ENCODE measurements at places on chromosomes 13 and 19.
A peak's percentile ranks its signal among the peaks of the same experiment; 100 is the strongest.

- DNase-seq = no peak
These were observed 636 bp upstream of the RNF225 start for GRCh38 chr19:58394821-58395219.

GRCh38 chr19:58581227-58582141 is 8.3 kb upstream of the MZF1 start:
- peak; percentile 92 for DNase-seq

GRCh38 chr19:12749938-12750521 is 1.6 kb upstream of the BEST2 start:
- DNase-seq = no peak

- peak; percentile 99 for DNase-seq
These were observed at the start of gene KCNC3 for GRCh38 chr19:50329146-50329925. TSS of gene KCNC3 (minus strand) at chr19:50329377. CDS start at chr19:50329082, 295 bp downstream.

DNA sequence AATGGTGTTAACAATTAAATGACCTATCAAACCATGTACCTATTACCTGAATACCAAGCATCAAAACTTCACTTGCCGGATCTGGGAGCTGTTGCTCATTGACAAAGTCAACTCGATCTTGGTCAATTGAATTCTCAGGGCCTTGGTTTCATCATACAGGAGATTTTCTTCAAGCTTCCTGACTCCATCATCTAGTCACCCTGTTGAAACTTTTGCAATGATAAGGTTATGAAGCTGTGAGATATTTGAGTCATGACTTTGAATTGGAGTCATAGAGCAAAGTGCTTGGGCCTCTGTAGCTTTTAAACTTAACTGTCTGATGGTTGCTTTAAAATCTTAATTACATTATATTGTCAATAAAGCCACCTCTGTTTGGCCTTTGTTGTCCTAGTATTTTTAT is 260.9 kb downstream of the COG6 start:
- no peak for DNase-seq

GRCh38 chr13:48142436-48142835 is 47.5 kb upstream of the MED4 start:
- DNase-seq = no peak

DNA sequence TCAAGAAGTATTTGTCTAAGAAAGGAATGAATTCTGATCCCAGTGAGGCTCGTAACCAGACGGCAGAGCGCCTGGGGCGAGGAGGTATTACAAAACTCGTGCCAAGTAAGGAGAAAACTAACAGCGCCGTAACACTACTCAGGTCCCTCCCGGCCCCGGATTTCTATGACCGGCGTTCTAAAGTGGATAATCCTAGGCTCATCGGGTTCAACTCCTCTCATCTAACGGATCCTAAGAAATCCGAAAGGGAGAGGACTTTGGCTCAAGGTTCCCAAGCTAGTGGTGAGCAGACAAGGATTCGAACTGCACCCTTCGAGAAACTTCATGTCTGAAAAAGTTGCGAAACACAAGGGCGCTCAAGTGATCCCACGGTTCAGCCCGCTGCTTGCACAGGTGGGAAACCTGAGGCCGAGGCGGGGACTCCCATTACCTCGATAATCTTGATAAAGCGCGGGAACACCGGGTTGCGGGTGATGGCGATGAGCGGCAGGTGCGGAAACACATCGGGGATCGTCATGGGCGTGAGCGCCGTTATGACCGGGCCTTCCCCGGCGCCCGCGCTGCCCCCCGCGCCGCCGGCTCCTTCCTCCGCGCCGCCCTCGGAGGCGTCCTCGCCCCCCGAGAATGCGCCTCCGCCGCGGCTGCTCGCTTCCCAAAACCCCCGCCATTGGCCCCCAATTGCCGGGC is 529 bp downstream of the LONP1 start:
- no peak for DNase-seq

DNA sequence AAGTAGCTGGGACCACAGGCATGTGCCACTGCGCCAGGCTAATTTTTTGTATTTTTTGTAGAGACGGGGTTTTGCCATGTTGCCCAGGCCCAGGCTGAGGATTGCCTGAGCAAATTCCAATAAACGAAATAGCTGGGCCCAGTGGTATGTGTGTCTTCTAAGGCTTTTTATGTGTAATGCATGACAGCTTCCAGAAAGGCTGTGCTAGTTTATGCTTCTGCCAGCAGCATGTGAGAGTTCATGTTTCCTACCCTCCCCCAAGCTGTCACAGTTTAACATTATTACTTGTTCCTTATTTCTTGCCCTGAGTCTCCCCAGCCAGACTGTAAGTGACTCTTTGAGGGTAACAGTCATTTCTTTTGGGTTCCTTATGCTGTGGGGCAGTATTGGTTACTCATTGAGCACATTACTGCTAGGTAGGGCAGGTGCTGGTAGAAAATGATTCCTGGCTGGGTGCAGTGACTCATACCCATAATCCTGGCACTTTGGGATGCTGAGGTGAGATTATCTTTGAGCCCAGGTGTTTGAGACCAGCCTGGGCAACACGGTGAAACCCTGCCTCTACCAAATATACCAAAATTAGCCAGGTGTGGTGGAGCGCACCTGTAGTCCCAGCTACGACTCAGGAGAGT is 13.6 kb downstream of the GPATCH1 start:
- DNase-seq = no peak

GRCh38 chr19:9580728-9581127 is 3.6 kb downstream of the ZNF121 start:
- no peak for DNase-seq

GRCh38 chr19:3565139-3565538 is 7.6 kb upstream of the HMG20B start:
- DNase-seq = no peak

GRCh38 chr19:48490981-48491792 is 20.4 kb downstream of the LMTK3 start:
- no peak for DNase-seq

- DNase-seq = no peak
These were observed 2.9 kb downstream of the EDNRB start for GRCh38 chr13:77915686-77916085.

DNA sequence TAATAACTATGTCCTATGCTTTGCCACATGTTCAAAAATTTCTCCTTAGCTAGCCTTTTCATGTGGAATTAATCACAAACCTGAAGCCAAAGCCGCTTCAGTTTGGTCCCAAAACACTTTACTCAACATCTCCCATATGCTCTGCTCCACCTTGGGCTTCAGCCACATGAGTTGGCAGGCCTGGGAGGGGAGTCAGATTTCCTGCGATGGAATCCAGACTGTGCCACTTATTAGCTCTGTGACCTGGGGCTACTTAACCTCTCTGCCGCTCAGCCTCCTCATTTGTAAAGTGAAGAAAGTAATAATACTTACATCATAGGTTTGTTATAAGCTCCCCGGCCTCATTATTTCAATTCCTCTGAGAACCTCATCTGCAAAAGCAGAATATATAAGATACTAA is 272.0 kb downstream of the LMO7 start:
- peak; percentile 57 for DNase-seq

DNA sequence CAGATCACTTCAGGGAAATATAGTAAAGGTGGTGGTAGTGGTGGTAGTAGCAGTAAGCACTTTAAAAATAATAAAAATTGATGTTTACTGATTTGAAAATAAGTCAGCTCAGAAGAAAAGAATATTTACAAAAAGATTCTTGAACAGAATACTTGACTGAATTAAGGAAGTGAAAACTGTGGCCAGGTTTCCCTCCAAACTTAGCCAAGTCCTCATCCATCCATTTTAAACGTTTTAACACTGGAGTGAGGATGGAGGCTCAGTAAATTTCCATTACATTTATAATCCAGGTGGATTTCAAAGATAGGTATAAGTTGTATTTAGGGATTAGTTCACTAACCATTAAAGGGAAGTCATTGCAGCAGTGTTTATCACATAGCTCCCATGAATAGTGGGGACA is 221.5 kb downstream of the RGCC start:
- no peak for DNase-seq
